ENCODE measurements at places on chromosomes 16 and 17.

- no peak for DNase-seq
Observed at GRCh38 chr17:64150237-64151015, 20.5 kb upstream of the ERN1 start.

- DNase-seq: no peak
Observed at GRCh38 chr16:87821376-87822107, 47.8 kb downstream of the SLC7A5 start.

- no peak for DNase-seq
Observed at GRCh38 chr16:21197112-21197511, 14.3 kb downstream of the ZP2 start.

- DNase-seq: no peak
Observed at GRCh38 chr17:31275116-31275515, 21.9 kb downstream of the OMG start.

GRCh38 chr17:81457917-81458555 lies 54.6 kb downstream of the ACTG1 start:
- no peak for DNase-seq

DNA sequence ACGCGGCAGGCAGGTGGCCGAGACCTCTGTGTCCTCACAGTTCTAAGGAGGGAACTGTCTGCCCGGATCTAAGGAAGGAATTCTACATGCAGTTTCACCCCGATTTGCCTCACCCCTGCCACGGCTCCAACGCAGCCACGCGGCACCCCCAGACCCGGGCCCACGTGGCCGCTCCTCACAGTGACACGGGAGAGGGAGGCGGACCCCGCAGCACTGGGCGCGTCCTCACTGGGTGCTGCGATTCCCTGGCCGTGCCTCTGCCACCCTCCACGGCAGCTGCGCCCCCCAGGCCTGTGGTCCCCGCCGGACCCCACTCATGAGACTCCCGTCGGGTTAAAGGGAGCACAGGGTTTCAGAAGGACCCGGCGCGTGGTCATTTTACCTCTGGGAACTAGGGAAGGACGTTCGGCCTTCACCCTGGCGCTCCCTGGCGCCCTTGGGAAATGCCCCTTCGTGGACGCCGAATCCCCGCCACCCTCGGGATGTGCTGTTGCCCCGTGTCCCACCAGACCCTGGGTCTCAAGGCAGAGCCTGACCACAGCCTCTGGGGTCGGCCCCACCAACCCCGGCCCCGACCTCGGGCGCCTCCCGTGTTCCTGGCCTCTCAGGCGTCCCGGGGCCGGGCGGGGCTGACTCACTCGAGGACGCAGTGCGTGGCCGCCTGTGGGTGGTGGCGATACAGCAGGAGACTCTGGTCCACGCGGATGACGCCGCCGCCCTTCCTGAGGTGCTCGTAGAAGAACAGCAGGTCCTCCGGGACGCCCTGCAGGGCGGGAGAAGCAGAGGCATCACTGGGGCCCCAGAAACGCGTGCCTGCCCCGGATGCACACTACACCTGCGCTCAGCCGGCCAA lies 118.8 kb upstream of the METRNL start:
- no peak for DNase-seq

- no peak for DNase-seq
Observed at GRCh38 chr17:48604770-48605329, at the start of gene HOXB6. HOXB6 (minus strand) TSS chr17:48604986; CDS start chr17:48598150, 6,836 bp downstream.

DNA sequence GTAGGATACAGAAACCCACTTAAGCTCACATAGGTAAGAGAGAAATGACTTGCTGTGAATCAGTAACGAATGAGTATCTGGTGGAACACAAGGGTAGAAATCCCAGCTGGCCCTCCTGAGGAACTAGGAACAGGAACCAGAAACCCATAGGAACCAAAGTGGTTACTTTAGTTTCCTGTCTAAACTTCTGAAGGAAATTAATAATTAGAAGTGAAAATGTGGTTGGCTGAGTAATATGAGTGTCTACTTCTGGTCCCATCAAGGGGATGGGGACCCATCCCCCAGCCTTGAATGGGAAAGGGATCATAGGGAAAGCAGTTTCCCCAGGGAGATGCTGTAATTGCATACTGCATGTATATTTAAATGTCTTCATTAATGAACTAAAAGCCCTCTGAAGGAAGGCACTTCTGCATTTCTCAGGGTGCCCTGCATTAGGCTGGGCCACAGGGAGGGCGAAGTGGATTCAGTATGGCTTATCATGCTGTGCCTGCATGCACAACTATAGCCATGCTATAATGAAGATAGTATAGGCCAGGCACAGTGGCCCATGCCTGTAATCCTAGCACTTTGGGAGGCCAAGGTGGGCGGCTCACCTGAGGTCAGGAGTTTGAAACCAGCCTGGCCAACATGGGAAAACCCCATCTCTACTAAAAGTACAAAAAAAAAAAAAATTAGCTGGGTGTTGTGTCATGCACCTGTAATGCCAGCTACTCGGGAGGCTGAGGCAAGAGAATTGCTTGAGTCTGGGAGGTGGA lies 45.6 kb downstream of the CYB5B start:
- DNase-seq: no peak

DNA sequence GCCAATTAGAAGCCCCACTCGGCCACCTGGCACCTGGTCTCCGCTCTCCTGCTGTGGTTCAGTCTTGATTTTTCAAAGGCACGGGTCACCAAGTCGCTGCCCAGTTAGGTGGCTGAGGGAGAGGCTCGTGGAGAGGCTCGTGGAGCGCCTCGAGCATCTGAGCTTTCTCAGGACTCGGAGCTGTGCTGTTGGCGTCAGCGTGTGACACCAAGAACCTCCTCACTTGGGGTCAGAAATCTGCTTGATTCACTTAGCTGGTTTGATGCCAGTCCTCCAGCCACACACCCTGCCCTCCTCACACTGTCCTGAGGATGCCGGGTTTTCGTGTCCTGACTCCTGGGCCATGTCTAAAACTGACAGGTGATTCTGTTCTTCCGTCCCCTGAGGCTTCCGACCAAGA lies 82.6 kb downstream of the SOCS1 start:
- DNase-seq: no peak

GRCh38 chr17:28967221-28968135 lies 16.2 kb upstream of the PHF12 start:
- no peak for DNase-seq

GRCh38 chr17:14926526-14927122 lies 338.5 kb downstream of the PMP22 start:
- peak; percentile 11 for DNase-seq

- DNase-seq: no peak
Observed at GRCh38 chr16:56038564-56039098, 152.7 kb upstream of the GNAO1 start.

DNA sequence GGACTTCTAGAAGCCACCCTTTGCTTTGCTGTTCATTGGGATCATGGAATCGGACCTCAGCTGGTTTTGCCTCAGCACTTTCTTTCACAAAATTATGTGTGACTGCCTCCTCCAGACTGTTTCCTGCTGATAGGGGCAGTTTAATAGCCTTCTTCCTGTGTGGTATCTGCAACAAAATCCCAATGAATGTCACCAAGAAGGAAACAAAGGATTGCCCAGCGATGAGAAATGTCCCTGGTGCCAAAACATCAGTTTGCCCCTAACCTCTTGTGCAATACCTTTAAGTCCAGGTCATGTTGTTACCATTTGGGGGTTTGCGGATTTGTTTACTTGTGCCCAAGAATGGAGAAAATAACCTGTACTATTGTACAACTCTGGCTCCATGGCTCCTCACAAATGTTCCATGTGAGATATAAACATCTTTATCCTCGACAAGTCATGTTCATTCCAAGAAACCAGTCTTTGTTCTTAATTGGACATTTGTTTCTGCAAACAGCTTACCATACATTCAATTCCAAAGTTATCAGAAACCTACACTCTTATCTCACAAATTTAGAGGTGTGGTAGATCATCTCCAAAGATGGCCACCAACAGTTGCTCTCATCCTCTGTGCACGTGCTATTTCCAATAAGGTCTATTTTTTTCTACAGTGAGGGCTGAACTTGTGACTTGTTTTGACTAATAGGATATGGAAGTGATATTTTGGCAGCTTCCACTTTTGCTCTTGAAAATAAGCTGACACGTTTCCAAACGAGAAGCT lies 14.8 kb downstream of the TAC4 start:
- no peak for DNase-seq

DNA sequence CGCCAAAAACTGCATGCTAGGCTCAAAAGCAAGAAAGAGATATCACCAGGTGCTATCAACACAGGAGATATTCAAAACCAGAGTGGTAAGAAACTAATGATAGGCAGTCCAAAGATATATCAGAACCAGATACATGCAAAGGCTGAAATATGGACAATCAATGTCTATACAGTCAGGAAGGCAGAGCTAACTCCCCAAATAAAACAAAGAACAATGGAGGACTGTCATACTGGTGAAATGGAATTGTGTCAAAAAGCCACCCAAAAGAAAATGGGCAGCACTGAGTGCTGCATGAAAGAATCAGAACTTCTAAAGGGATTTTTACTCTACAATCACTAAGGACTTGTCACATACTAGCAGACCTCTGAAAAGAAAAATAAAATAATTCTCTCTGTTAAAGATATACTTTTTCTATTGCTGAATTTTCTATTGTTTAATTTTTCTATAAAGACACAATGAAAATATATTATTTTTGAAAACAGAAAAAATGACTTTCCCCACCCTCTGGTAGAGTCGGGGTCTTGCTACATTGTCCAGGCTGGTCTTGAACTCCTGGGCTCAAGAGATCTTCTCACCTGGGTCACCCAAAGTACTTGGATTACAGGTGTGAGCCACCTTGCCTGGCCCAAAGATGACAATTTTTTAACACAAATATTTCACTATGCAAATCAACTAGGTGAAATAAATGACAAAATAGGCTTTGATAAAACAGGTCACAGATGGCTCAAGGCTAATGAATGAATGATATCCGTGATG lies 98.2 kb downstream of the USP32 start:
- DNase-seq: no peak

DNA sequence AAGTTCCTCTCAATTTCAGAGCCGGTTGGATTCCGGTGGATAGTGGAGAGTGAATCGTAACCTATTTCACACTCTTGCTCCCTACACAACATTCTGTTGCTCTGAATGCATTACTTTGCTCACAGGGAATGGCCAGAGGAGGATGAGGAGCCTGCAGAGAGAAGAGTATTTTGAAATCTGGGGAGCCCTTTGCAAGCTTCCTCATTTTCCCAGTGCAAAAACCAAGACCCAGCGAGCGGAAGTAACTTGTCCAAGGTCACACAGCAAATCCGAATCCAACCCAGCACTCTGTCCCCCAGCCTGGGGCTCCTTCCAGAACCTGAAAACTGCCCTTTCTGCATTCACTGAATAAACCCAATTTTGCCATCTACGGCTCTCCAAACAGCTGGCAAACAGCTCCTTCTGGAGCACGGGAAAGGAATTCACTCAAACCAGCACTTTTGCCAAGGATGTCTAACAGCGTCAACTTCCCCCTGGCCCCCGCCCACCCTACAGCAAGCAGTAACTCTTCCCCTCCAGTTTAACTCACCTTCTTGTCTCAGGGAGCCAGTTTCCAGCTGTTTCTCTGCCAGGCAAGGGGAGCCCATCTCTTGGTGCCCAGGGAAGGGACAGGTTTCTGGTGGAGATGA lies 557 bp downstream of the KCNG4 start:
- no peak for DNase-seq

- DNase-seq: no peak
Observed at GRCh38 chr17:41717408-41718286, 5.5 kb downstream of the GAST start.

DNA sequence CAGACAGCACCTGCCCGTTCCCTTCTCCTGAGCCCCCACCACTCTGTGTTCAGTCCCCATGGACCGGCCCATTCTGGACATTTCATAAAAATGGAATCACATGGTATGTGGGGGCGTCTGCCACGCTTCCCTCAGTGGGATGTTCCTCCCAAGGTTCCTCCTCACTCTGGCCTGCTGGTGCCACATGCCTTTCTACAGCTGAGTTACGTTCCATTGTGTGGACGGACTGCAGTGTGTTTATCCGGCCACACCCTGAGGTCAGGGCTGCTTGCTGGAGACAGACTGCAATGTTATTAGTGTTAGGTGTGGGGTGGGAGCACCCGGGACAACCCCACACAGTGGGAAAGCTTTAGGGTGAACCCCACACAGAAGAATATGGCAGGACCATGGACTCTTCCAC lies 5.9 kb upstream of the AATK start:
- DNase-seq: no peak

GRCh38 chr17:48295362-48296288 lies 134.4 kb downstream of the SKAP1 start:
- DNase-seq: no peak

GRCh38 chr17:2146132-2146871 lies 91.4 kb downstream of the HIC1 start:
- no peak for DNase-seq

DNA sequence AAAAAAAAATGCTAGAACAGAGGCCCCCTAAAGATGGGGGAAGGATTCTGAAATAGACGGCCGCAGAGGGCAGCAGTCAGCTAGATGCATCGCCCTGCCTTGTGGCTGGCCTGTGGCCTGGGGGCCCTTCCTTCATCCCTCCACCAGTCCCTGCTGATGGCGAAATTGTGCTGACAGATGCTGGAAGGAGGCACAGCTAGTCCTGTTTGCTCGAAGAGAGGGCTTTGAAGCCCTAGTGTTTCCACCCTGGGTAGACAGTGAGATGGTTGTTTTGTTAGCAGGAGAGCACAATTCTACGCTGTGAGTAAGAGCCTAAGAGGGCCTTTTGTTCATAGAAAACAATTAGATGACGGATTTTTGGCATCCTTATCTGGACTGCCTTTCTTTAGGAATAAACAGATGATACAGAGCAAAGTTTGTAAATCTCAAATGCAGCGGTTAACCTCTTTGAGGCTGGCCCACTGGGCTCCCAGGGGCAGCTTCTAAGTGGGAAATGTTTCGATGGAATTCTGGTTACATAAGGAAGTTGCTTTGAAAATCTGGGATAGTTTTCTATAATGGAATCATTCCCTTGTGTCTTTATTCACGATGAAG lies 23.0 kb downstream of the VPS35L start:
- DNase-seq: no peak

DNA sequence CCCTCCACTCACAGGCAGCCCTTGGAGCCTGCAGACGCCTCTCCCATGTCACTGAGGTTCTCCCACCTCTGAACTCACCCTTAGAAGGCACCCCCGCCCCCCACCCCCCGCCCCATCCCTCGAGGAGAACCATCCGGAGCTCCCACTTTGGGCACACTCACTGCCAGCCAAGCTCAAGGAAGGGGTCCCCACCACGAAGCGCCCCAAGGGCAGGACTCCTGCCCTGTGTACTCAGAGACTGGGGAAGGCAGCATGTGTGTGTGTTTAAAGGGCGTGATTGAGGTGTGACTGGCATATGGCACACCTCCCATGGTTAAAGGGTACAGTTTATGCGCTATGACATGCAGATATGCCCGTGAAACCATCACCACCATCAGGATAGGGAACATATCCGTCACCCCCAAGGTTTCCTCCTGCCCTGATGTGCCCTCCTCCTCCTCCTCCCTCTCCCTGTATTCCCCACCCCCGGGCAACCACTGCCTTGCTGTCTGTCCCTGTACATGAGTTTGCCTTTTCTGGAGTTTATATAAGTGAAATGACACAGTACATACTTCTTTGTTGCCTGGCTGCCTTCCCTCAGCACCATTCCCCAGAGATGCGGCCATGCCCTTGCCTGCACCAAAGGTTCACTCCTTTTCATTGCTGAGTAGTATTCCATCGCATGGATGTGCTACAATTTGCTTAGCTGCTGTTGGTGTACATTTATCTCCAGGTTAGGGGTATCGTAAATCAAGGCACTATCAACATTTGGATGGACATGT lies 14.0 kb upstream of the RBFOX3 start:
- no peak for DNase-seq

GRCh38 chr16:117379-118365 lies 20.8 kb downstream of the NPRL3 start:
- peak; percentile 31 for DNase-seq

GRCh38 chr16:57977418-57978069 lies 6.6 kb upstream of the CNGB1 start:
- no peak for DNase-seq

Data from stimulated activated CD4-positive, alpha-beta T cell treated with anti-CD3 and anti-CD28 coated beads, Interleukin-1b, Interleukin-23, amount 100 ng/mL, for 1 hour (primary cell).